Stimulated activated CD8-positive, alpha-beta memory T cell treated with anti-CD3 and anti-CD28 coated beads, Interleukin-15, amount 100 ng/mL, for 4 hours (primary cell): ENCODE measurements at places on chromosomes 13 and 19.

DNA sequence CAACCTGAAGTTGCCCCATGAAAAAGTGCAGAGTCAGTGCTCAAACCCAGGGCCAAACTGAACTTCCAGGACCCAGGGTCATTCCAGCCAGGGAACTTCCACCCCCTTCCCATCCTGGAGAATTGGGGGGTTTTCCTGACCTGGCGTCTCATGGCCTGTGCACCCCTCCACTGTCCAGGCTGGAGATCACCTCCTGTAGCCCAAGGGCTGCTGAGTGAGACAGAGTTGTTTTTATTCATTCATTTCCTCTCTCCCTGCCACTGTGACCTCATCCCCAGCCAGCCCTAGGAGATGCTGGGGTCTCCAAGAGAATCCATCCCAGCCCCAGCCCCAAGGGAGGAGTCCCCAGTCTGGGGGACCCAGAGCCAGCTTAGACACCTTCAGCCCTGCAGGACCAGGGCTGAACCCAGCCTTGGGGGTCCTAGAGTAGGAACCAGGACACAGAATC lies 4.2 kb downstream of the FCHO1 start:
- no peak for DNase-seq

GRCh38 chr13:80604098-80604497 lies 263.2 kb upstream of the SPRY2 start:
- DNase-seq, result no peak

GRCh38 chr19:8557642-8558238 lies 19.5 kb downstream of the MYO1F start:
- DNase-seq, result no peak

DNA sequence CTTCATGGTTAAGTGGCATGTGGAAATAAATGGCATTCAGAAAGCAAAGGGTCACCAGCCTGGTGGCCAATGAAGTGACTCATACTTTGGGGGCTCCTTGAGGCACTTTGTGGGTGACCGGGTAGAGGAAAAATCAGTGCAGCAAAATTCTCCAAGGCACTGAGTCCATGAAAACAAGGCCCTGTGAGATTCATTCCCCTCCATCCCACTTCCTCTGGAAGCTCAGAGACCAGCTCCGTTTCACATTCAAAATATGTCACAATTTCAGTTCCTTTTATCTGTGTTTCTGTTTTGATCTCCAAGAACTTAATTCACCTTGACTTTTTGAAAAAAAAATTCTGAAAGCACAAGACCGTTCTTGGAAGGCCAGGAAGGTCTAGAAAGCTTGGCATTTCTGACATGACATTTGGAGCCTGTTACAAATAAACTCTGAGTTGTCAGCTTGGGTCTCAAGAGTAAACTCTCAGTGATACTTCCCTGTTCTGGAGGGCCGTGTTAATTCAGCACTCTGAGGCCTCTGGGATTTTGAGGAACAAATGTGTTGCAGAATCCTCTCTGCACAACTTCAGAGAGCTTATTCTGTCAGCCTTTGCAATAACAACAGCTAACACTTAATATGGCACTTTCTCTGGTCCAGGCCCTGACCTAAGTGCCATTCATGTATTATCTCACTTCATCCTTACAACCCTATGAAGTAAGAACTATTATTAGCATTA lies 6.8 kb downstream of the CYSLTR2 start:
- no peak for DNase-seq

- no peak for DNase-seq
These were observed 32.7 kb downstream of the MBNL2 start for GRCh38 chr13:97254816-97255215.

DNA sequence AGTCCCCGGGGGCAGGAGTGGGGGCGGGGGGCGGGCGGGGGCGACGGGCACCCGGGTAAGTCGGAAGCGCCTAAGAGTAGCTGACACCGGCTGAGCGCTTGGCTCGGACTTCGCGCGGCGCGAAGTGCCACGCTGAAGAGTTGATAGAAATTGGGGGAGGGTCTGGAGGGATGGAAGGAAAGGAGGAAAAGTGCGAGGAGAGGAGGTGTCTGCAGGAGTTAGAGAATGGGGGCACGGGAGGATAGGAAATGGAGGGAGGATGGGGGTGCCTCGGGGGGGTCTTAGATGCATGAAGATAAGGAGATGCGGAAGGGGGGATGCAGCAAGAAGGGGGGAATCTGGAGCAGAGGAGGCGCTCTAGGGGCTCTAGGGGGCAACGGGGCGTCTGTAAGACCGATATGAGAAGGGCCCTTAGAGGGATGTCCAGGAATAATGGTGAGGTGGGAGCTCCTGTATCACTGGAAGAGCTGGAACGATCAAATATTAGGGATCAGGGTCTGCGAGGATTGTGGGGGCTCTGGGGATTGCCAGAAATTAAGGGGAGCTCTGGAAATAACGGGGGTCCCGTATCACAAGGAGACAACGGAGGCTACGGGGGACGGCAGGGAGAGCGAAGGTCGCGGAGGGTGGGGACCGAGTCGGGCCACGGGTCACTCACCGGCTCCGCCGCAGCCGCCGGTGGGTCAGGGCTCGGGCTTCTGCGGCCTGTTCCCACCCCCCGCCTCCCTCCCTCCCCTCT lies at the start of gene MYPOP:
MYPOP (minus strand) TSS at position 702 of the 739 bp plus-strand sequence. CDS start 840 bp downstream, outside the sequence.
- DNase-seq, result no peak

- peak; percentile 29 for DNase-seq
These were observed 31.6 kb downstream of the SYT3 start for GRCh38 chr19:50607874-50608785.

GRCh38 chr13:46295491-46296114 lies 83.9 kb downstream of the LRRC63 start:
- peak; percentile 19 for DNase-seq

DNA sequence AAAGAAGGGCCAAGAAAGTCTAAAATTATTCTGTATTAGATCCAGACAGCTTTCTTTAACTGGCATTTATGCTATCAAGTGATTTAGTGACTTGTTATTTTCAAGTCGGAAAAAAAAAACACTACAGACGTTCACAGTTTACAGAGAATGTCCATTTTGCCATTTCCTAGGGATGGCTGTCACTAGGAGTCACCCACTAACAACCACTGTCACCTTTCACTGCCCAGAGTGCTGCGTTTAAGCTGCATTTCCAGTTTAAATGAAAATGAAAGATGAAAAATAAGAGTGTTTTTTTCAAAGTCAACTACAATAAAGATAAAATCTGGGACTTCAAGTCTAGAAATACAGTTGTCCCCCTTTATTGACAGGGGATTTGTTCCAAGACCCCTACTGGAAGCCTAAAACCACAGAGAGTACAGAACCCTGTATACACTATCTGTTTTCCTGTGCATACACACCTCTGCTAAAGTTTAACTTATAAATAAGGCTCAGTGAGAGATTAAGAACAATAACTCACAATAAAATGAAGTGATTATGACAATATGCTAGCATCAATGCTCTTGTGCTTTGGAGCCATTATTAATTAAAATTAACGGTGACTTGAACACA lies 112.5 kb downstream of the SACS start:
- DNase-seq, result no peak

DNA sequence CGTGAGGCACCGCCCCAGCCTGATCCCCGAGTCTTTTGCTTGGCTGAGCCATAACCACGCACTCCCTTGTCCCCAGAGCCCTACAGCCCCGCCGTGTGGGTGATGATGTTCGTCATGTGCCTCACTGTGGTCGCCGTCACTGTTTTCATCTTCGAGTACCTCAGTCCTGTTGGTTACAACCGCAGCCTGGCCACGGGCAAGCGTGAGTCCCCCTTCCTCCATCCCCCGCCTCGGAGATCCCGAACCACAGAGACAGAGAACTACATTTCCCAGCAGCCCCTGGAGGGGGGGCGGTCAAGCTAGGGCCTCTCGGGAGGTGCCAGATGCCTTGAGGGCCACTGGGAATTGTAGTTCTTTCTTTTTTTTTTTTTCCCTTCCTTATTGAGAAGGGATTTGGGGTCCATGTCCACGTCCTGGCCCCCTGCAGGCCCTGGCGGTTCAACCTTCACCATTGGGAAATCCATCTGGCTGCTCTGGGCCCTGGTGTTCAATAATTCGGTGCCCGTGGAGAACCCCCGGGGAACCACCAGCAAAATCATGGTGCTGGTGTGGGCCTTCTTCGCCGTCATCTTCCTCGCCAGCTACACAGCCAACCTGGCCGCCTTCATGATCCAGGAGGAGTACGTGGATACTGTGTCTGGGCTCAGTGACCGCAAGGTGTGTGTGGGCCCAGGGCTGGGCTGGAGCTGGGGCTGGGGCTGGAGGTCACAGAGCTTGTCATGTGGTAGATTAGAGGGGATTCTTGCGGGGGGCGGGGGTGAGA lies 25.9 kb downstream of the GRIN2D start:
- peak; percentile 50 for DNase-seq

DNA sequence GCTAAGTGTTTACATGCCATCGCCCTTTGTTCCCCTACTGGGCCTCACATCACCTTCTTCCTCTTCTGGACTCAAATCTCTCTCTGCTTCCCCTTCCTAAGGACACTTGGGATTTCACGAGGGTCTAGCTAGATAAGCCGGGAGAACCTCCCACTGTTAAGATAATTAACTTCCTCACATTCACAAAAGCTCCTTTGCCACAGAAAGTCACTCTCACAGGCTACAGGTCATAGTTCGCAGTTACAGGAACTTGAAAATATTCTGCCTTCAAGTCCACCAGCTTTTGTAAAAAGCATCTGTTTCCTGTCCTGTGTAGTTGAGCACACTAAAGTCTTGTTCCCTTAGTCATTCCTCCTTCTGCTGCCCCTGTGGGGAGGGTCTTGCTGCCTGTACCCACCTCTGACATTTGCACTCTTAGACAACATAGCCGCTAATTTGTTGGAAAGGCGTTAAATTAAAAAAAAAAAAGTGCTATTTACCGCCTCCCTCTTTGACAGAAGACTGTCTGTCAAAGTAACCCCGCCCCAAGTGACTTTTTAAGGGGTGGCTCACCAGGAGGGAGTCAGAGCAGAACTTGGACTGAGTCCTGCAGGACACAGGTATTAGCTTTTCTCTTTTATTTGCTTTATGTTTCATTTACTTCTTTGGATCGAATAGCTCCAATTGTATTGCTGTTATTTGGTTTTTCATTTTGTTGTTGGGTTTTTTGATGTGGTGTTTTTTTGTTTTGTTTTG lies 26.8 kb upstream of the CEACAM21 start:
- DNase-seq, result peak; percentile 51

GRCh38 chr19:34336781-34337271 lies 28.2 kb upstream of the GPI start:
- no peak for DNase-seq

DNA sequence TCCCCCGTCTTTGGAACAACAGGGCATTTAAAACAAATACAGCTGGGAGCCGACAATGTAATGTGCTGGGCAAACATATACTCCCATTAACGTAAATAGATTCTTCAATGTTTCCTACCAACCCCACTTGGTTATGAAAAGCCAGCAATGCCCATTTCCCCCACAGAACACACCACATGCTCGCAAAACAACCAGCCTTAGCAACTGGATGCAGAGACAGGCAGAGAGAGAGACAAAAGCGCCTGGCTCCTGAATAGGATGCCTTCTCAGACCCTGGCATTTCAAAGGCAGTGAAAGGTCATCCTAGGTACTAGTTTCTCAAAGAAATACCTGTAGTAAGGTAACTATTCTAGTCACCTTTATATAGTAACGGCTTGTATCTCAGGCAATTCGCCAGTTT lies 462.9 kb downstream of the ITGBL1 start:
- no peak for DNase-seq

GRCh38 chr19:38617764-38618589 lies at the start of gene MAP4K1:
Gene MAP4K1, minus strand, starts transcription at chr19:38617953. Its CDS starts 58 bp downstream, at chr19:38617895.
- DNase-seq, result peak; percentile 44

DNA sequence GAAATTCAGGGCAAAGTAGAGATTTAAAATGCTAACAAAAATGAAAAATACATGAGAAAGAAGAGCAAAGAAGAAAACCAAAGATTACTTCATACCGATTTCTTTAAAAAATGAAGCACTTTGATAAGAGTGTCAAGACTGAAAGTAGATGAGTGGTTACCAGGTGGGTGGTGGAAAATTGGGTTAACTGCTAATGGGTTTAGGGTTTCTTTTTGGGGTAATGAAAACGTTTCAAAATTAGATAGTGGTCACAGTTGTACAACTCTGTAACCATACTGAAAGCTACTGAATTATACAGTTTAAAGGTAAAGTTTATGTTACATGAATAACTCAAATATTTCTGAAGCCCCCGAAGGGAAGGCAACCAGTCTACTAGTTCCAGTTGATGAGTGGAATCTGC lies 179.4 kb downstream of the NDFIP2 start:
- no peak for DNase-seq

GRCh38 chr19:51135004-51135403 lies 7.1 kb upstream of the SIGLEC7 start:
- DNase-seq, result no peak

GRCh38 chr13:26673890-26674289 lies 86.7 kb downstream of the GPR12 start:
- DNase-seq, result no peak

GRCh38 chr13:41682001-41682400 lies 224.7 kb downstream of the RGCC start:
- no peak for DNase-seq

DNA sequence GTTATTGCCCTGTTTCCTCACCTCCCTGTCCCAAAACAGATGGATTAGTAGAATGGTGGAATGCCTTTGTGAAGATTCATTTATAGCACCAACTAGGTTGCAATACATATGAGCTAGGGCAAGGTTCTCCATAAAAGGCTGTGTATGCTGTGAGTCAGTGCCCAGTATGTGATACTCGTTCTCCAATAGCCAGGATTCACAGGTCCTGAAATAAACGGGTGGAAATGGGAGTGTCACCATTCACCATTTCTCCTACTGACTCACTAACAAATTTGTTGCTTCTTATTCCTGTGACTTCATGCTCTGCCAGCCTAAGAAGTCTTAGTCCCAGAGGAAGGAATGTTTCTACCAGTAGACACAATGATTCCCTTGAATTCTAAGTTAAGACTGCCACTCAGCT lies 1745.4 kb downstream of the SLITRK1 start:
- no peak for DNase-seq

- no peak for DNase-seq
These were observed 3.8 kb upstream of the ABCA7 start for GRCh38 chr19:1035998-1036621.

DNA sequence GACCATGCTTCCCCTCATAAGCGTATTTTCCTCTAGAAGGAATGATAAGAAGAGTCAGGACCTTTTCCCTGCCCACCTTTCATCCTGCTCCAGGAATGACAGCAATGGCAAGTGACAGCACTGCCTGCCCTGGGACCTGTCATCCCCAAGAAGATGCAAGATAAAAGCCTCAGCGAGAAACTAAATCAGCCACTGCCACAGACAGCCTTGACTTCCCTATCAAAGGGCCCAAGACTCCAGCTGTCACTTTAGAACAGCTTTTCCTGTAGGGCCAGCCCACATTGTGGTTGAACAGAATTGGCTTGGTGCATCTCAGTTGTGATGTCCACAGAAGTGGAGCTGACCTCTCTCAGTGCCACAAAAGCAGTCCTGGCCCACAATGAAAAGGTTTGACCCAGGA lies 1.1 kb downstream of the RAB8A start:
- DNase-seq, result no peak

DNA sequence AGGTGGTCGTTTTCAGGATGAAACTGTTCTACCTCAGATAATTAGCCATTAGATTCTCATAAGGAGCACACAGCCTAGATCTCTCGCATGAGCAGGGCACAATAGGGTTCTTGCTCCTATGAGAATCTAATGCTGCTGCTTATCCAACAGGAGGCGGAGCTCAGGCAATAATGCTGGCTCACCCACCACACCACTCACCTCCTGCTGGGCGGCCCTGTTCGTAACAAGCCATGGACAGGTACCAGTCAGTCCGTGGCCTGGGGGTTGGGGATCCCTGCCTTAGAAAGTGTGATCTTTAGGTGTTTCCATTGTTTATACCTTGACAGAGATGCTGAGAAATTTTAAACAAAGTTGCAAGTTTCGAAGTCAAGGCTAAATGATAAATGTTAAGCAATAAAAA lies 344.6 kb upstream of the HTR2A start:
- no peak for DNase-seq
